Thoracic aorta (tissue), 2 donors: ENCODE measurements at places on chromosomes 3 and 15. TPM values are rescaled to one million over a fixed set of nuclear protein-coding genes. Genes with fewer than 3 reads are reported as not detected.

GRCh38 chr15:63860155-63860554 lies 26.4 kb upstream of the HERC1 start:
- DNase-seq: no peak

The B3GALNT1 gene
- 13.8 TPM for total RNA-seq

- no peak for DNase-seq
Measured at GRCh38 chr15:77753281-77753873, 120.7 kb upstream of the LINGO1 start.

The CHL1 gene
- total RNA-seq: 7.5 TPM

DNA sequence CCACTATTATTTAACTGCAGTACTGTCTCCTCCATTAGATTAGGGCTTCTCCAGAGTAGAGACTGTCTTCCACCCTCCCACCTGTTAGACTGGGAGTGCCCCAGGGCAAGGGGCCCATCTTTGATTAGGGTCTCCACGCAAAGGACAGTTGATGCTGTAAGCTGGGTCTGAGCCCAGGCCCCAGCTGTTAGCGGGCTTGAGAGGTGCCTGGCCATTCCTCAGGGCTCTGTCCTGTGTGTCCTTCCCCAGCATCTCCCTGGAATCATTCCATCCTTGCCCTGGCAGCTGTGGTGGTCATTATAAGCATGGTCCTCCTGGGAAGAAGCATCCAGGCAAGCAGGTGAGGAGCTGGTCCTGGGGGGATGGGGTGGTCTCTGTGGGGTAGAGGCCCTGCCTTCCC lies 6.1 kb downstream of the SLC51B start:
- DNase-seq: no peak

DNA sequence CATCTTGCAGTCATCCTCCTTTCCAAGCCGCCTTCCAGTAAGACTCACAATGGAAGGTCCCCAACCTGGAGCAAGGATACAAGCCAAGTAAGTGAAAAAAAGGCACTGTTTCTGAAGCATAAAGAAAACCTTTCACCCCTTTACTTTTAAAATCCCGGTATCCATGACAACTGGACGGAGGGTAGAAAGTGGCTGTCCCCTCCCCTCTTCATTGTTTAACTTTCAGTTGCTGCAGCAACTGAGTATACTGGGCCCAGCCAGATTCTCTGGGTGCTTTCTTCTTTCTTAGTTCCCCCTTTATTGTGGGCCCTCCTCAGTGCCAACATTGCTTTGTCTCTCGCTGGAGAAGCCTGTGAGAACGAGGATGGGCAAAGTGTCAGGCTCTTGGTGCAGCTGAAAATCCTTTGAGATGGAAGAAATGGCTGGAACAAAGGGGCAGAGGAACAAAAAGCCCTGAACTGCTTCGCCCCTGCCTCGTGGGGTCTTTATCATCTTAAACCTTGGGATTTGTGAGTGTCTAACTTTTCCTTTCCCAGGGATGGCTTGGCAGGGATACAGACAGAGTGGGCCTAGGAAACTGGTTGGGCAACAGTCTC lies 224.0 kb upstream of the RGMA start:
- no peak for DNase-seq

DNA sequence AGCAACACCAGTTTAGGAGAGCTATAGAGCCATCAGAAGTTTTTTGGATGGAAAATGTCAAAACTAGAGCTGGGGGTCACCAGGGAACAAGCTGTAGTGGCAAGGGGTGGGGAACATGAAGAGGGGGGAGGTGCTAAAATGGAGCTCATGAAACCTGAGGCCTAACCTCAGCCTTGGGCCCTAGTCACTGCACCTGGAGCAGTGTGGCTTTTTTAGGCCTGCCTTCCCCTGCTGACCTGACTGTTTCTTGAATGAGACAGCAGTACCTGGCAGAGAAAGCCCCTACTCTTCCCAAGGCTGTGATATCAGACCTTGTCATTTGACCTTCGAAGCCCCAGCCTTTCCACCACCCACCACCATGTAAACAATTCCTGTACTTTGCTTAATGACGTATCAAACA lies 383.5 kb downstream of the EPHB1 start:
- DNase-seq: no peak

DNA sequence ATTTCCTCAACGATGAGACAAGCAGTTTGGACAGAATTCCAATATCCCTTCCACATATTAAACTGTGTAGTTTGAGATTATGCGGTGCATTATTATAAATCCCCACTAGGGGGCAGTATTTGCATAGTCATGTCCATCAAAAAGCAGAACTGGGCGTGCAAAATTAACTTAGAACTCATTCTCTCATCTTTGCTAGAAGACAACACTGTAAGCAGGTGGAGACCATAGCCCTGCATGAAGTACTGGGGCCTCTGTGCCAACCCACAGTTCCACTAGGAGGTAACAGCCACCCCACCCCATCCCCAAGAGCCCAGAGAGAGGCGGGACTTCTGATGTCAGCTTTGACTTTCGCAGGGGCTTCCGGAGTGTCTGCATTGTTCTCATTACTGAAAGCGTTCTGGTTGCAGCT lies 106.6 kb upstream of the TMC3 start:
- no peak for DNase-seq

GRCh38 chr3:6448011-6448410 lies 412.9 kb upstream of the GRM7 start:
- DNase-seq: no peak

- no peak for DNase-seq
Measured at GRCh38 chr3:149000206-149000745, 8.9 kb downstream of the GYG1 start.

DNA sequence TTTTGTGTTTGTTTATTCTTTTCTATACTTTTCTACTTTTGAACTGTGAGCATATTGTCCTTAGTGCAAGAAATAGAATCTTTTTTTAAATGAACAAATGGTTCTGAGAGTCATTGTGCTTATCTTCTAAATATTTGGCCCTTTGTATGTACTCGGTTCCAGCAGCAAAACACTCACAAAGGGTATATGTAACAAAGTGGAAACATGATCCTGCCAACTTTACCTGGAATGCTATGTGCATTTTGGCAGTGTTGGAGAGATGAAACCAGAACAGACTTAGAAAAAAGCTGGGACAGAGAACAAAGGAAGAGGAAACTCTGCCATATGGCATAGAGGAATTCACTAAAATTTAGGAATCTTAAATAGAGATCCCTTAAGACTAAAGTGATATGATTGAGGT lies 150.1 kb downstream of the FGF12 start:
- DNase-seq: no peak

DNA sequence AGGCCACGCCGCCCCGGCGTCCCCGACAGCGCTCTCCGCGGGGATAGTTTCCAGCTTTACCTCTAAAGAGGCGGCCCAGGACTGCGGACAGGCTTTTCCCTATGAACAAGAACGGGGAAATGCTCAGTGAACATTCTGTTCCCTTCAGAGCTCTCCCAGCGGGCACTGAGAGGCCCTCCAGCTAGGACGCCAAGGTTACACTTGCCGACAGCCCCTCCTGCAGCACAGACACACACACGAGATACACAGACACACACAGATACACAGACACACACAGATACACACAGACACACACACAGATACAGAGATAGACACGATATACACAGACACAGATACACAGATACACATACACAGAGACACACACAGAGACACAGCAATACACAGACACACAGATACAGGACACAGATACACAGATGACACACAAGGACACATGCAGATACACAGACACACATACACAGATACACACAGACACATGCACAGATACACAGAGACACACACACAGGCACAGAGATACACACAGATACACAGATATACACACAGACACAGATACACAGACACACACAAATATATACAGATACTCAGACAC lies 533 bp upstream of the OCA2 start:
- no peak for DNase-seq
